ENCODE measurements at places on chromosomes 16 and 17.

- no peak for DNase-seq
Observed at GRCh38 chr16:12291989-12292759, 315.6 kb downstream of the SNX29 start.

DNA sequence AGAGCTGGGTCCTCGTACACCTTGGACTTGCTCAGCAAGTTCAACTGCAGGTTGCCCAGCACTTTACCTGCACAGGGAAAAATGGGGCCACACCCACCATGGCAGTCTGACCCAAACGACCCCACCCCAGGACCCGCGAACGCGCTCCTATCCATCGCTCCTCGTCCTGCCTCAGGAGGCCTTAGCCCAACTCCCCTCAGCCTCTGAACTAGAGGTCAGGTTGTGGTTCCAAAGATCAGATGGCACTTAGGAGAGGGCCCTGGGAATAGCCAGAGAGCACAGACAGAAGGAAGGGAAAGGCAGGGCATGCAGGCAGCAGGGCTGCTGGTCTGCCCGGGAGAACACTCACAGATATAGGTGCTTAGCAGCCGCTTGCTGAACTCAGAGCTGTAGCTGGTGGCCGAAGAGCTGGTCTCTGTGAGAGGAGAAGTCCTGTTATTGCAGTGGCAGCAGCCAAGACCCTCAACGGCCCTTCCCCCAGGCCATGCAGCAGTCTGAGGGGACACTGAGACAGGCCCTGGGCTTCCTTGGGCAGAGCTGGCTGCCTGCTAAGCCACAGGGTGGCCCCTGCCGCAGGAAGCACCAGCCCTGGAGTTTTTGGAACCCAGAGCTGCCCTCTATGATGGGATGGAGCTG lies 6.9 kb downstream of the ZACN start:
- no peak for DNase-seq

GRCh38 chr16:66435896-66436295 lies 8.8 kb downstream of the BEAN1 start:
- DNase-seq, result no peak

DNA sequence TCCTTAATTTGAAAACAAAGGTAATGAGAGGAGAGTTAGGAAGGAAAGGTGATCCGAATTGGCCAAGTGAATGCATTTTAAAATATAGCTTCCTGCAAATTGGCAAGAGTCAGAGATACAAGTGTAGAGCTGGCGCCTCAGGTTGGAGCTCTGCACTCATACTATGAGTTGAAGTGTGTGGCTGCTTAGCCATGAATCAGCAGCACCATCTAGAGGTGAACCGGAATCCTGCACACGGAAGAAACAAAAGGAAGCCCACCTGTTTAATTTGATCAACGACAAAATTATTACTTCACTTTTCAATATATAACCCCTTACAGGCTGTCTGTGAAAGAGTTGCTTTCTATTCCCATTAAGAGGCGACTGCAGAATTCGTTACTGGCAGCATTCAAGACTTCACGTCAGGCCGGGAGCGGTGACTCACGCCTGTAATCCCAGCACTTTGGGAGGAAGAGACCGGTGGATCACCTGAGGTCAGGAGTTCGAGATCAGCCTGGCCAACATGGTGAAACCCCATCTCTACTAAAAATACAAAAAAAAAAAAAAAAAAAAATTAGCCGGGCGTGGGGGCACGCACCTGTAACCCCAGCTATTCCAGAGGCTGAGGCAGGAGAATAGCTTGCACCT lies 1253.7 kb upstream of the CDH8 start:
- DNase-seq, result no peak

- no peak for DNase-seq
Observed at GRCh38 chr16:70788668-70789594, 12.0 kb downstream of the VAC14 start.

GRCh38 chr17:54971147-54971546 lies 2.6 kb downstream of the STXBP4 start:
- DNase-seq, result no peak

- no peak for DNase-seq
Observed at GRCh38 chr16:76984196-76984595, 206.8 kb upstream of the MON1B start.

GRCh38 chr16:70493802-70494201 lies 29.6 kb downstream of the COG4 start:
- DNase-seq, result no peak

DNA sequence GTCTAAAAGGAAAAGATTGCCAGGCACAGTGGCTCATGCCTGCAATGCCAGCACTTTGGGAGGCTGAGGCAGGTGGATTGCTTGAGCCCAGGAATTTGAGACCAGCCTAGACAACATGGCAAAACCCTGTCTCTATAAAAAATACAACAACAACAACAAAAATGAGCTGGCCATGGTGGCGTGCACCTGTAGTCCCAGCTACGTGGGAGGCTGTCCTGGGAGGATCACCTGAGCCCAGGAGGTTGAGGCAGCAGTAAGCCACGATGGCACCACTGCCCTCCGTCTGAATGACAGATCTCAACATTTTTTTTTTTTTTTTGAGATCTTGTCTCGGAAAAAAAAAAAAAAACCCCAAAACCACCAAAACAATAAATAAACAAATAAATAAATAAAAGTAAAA lies 28.1 kb upstream of the ATP2A3 start:
- no peak for DNase-seq

- no peak for DNase-seq
Observed at GRCh38 chr17:8467527-8467926, 31.8 kb downstream of the NDEL1 start.

DNA sequence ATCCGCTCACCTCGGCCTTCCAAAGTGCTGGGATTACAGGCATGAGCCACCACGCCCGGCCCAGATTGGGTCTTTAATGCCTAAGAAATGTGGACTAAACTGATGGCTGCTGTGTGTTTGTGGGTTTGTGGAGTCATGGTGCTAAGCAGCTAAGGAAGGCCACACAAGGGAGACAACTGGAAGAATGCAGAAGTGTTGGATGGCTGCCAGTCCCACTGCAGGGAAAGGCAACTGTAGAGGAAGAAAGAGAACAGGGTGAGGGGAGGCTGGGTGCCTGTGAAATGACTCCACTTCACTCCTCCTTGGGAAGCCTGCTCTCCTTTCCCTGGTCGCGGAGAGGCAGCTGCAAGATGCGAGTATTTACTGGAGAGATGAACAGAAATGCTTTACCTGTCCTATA lies 23.5 kb upstream of the SIAH1 start:
- DNase-seq, result no peak

- no peak for DNase-seq
Observed at GRCh38 chr17:56026915-56027314, 126.4 kb upstream of the ANKFN1 start.

- no peak for DNase-seq
Observed at GRCh38 chr17:19312406-19312805, 50.1 kb downstream of the B9D1 start.

DNA sequence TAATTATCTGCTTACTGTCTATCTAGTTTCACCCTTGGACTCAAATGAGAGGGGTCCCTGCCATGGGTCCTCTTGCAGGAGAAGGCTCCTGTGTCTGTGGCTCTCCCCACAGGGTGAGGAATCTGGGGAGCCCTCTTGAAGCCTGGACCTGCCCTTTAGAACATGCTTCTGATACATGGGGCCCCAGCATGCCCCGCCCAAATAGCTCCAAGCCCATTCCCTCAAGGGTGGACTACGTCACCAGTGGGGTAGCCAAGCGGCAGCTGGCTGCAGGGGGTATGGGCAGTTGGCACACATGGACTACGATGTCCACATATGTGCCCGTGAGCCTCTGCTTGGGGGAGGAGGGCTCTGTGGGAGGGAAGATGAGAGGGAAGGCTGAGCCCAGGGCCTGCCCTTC lies 39.3 kb downstream of the ARHGAP27 start:
- no peak for DNase-seq

- DNase-seq, result no peak
Observed at GRCh38 chr17:57154921-57155320, 69.9 kb downstream of the AKAP1 start.

DNA sequence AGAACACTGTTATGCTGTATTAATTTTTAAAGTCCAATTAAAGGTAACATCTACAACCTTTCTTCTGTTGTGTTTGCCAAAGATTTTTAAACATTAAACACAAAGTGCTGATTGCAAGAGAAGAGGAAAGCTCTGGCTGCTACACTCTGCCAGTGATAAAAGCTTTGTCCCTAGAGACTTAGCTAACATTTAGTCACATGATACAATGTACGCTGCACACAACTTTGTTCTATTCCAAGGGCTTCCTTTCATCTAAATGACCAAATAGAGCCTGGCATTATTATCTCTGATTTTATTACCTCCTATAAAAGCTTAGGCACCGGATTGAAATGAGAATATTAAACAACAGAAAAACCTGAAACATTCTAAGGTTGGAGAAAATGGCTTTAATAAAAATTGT lies 388.7 kb upstream of the PMFBP1 start:
- no peak for DNase-seq

GRCh38 chr17:38917259-38917658 lies 8.2 kb upstream of the LASP1NB start:
- DNase-seq, result no peak

DNA sequence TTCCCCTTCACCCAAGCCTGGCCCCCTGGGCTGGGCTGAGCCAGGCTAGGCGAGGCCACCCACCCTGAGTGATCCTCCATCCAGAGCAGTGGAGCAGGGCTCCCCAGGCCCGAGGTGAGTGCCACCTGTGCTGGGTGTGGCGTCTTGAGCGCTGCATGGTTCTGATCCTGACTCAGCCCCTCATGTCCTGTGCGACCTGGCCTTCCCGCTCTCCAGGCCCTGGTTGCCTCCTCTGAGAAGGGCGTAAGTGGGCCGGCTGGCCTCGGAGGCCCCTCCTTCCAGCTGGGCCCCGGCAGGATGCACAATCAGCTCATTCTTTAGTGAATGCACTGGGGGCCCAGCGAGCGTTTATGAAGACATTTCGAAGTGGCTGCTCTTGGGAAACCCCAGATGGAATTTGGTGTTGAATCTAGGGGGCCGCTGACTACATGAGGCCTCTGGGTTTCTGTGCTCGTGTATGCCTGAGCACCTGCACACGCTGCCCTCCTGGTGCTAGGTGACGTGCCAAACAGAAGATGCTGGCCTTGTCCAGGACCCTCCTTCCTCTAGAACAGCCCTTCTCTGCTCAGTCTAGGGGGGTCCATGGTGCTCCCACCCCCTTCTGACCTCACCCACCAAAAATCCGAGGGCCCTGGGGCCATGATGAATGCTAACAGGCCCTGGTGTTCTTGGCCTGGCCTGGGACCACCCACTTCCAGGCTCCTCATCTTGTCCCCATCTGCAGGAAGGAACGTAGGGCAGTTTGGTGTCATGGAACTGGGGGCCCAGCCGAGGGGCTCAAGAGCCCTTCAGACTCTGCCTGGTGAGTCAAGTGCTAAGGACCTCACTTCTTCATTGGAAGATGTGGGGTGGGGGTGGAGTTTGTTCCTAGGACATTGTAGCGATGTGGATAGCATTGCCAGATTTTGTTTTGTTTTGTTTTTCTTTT lies 3.6 kb upstream of the TMEM92 start:
- no peak for DNase-seq

DNA sequence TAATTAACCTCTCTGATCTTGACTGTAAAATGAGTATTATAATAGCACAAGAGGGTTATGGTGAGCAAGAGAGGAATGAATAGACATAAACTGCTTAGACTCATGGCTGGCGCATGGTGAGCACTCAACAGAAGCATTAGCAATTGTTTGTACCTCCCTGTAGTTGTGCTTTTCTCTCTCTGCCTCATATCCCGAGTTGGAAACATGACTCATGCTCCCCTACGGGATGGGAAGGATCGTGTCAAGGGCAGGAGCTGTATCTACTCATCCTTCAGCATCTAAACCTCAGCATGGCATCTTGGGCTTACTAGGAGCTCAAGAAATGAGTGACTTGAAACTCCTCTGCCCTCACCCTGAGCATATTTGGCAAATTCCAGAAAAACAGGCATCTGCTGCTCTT lies 299.6 kb downstream of the MAP2K4 start:
- no peak for DNase-seq

DNA sequence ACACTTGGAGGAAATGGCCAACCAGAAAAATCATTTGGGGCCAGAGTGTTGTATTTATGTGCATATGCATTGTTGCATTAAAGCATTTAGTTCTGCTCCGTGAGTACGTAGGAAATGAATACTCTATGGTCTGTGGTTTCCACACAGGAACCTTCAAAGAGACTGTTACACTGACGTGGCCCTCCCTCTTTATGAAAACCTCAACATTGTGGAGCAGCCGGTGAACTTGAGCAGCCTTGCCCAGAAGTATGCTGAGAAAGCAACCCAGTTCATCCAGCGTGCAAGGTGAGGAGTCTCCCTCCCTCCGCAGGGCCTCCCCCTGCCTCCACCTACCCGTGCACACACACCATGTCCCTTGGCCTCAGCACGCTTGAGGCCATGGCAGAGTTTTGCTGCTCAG lies 65.2 kb downstream of the ARSG start:
- peak; percentile 47 for DNase-seq

DNA sequence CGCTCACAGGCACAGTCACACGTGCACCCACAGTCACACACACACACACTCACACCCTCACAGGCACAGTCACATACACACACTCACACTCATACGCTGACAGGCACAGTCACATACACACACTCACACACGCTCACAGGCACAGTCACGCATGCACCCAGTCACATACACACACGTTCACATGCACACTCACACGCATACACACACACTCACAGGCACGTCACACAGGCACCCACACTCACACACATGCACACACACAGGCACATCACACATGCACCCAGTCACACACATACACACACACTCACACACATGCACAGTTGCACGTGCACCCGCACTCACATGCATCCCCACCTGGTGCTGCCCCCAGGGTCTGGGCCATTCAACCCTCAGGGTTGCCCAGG lies 46.1 kb upstream of the CBFA2T3 start:
- no peak for DNase-seq

GRCh38 chr17:38417210-38417951 lies 10.9 kb upstream of the ARHGAP23 start:
- DNase-seq, result no peak

GRCh38 chr16:11188801-11189740 lies 66.9 kb downstream of the SOCS1 start:
- DNase-seq, result no peak

DNA sequence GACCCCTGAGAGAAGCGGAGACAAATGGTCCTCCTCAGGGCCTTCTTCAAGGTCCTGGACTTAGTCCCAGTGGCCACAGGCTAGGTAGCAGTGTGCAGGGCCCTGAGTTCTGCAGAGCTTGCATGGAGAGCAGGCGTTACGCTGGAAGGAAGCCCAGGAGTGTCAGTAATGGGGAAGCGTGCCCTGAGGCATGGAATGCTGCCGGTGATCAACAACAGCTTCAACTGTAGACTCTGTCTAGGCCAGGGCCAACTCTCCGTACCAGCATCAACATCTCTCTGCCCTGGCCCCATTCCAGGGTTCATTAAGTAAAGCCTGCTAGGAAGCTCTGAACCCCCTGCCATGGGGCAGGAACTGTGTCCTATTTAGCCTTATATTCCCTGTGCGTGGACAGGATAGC lies 568 bp upstream of the TNK1 start:
- DNase-seq, result no peak

GRCh38 chr17:77676237-77676661 lies 282.3 kb upstream of the TNRC6C start:
- DNase-seq, result no peak

GRCh38 chr17:34981538-34982241 lies 1.4 kb downstream of the LIG3 start:
- no peak for DNase-seq

- no peak for DNase-seq
Observed at GRCh38 chr16:50838885-50839284, 97.0 kb downstream of the CYLD start.

GRCh38 chr16:25679511-25679910 lies 12.2 kb upstream of the HS3ST4 start:
- DNase-seq, result no peak

GRCh38 chr16:50668368-50669008 lies 12.6 kb downstream of the SNX20 start:
- DNase-seq, result no peak

Data from stimulated activated CD8-positive, alpha-beta memory T cell treated with anti-CD3 and anti-CD28 coated beads, Interleukin-7, amount 100 ng/mL, for 4 hours (primary cell).